ENCODE measurements at places on chromosomes 2 and 18. TPM values are rescaled to one million over a fixed set of nuclear protein-coding genes. Genes with fewer than 3 reads are reported as not detected.

Gene RAB1A
- 84.1 TPM for total RNA-seq

Gene MREG
- total RNA-seq = 1.1 TPM

Gene SPP2
- not detected for total RNA-seq

Gene CNGA3
- not detected for total RNA-seq

Gene SERPINB13
- total RNA-seq = not detected

Data from dermis lymphatic vessel endothelial cell (primary cell).